Right forelimb (tissue), 1 donor: ENCODE measurements at places on chromosomes 3 and 15.

DNA sequence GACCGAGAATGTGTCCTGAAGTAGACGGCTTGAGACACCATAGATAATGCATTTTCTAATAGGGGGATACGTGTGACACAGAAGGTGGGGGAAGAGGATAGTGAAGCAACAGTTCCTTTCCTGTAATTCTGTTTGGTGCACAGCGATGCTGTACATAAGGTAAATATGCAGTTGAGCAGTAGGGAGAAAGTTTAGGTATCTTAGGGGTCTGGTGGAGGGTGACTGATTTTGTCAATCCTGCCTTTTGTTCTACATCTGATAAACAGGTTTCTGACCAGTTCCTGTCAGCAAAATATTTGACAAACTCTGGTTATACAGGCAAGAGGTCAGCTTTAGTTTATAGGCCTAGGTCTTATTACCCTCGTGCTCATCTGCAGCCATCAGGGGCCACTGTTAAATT is 71.3 kb downstream of the TRAK1 start:
- no peak for DNase-seq

DNA sequence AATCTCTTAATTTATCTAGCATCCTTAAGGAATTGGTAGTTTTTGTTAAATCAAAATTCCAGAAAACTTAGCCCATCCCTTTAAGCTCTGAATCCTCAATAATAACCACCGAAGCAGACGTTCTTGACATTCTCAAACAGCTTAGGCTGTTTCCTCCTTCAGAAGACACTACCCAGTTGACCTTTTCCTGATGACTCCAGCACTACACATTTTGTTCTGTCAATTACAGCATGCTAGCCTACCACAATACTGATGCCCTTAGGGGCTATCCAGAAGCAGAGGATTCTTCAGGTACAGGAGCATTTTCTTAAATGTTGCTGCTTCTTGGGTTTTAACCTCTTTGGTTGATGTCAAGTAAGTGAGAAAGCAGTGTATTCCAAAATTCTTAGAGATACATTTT is 33.4 kb downstream of the ETV5 start:
- no peak for DNase-seq

- no peak for DNase-seq
These were observed 60.5 kb upstream of the ACKR4 start for GRCh38 chr3:132536442-132537153.

DNA sequence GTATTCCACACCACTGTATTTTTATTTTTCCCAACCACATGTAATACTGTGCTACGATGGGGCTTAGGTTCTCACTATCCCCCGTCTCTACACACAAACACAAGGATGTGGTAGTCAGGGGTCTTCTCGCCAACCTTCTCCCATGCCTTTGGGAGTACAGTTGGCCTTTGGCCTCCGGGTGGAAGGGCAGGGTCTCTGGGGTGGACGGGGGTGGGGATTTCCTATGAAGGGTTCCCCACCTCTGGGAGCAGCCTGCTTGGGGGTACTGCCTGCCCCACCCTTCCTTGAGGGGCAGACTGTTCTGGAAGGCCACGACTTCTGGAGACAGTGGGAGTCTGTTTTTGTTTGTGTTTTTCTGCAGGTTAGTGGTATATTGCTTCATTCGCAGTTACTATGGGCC is 21.3 kb upstream of the RAD18 start:
- no peak for DNase-seq

DNA sequence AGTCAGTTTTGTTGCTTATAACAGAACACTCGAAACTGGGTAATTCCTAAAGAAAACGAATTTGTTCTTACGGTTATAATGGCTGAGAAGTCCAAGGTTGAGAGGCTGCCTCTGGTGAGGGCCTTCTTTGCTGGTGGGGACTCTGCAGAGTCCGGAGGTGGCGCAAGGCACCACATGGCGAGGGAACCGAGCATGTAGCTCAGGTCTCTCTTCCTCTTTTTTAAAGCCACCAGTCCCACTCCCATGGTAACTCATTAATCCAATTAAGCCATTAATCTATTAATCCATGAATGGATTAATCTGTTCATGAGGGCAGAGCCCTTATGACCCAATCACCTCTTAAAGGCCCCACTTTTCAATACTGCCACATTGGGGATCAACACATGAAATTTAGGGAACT is 50.0 kb downstream of the ROPN1B start:
- DNase-seq, result no peak

- no peak for DNase-seq
These were observed 2.5 kb upstream of the IFRD2 start for GRCh38 chr3:50294492-50295403.

- no peak for DNase-seq
These were observed 238.7 kb upstream of the TMCO5A start for GRCh38 chr15:37695719-37696118.

DNA sequence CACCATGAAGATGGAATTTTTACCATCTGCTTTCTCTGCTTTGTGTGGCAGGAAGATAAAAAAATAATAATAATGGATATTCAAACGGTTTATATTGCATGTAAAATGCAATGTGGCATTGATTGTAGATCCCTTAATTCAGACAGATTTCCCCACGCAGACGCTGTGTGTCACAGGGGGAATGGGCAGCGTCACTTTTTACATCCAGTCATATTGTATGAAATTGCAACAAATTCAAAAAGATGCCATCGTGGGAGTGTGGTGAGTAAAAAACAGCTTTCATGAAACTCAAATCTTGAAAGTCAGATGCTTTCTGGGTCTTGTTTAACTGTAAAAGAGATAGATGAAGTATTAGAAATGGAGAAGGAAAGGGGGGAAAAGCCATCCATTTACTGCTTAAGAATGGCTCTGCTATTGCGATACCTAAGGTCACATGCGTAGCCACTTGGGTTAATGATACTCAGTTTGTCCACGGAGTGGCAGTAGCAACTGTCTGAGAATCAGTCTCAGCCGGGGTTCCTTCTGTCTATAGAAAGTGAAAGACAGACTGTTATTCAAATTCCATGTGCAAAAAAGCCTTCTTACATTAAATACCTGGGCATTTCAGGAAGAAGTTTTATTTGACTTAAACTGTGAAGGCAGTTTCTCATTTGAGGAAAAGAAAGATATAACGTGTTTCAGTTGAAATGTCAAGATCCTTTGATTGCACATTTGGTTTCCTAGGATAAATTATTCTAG is 28.5 kb downstream of the BTD start:
- DNase-seq, result peak; percentile 71

- no peak for DNase-seq
These were observed 16.0 kb upstream of the ADIPOQ start for GRCh38 chr3:186826410-186826975.

GRCh38 chr3:47711596-47711995 is 70.1 kb downstream of the SMARCC1 start:
- no peak for DNase-seq

- DNase-seq, result no peak
These were observed 283.0 kb downstream of the UACA start for GRCh38 chr15:70480196-70480856.

DNA sequence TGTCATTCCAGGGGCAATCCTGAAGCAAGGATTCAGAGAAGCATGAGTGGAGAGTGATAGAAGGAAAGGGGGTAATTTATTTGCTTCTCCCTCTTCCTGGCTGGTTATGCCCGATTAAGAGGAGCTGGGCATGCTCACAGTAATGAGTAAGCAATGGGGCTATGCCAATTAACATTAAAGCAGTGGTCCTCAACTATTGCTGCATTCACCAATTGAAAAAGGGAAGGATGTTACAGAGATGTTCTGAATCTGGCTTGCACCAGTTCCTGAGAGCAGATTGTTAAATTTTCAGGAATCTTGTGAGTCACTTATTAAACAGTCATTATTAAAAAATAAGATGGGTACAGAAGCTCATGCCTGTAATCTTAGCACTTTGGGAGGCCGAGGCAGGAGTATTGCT is 85.9 kb upstream of the ZBTB20 start:
- DNase-seq, result no peak

GRCh38 chr3:67290438-67290837 is 292.3 kb downstream of the KBTBD8 start:
- no peak for DNase-seq

DNA sequence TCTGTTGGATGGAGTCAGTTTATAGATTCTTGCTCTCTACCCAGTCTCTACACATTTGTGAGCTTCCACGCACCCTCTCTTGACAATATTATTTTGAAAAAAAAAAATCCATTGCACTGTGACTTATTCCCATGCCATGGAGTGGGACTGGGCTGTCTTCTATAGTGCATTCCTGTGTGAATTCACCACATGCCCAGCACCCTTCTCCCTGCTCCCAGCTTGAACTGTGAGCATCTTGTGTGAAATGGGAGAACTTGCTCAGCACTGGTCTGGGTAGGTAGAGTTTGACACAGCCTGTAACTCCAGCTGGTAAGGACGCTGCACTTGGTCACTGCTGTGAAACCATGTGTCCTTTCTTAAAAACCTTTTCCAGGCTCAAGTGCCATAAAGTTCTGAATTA is 91.9 kb downstream of the ARNT2 start:
- DNase-seq, result no peak

DNA sequence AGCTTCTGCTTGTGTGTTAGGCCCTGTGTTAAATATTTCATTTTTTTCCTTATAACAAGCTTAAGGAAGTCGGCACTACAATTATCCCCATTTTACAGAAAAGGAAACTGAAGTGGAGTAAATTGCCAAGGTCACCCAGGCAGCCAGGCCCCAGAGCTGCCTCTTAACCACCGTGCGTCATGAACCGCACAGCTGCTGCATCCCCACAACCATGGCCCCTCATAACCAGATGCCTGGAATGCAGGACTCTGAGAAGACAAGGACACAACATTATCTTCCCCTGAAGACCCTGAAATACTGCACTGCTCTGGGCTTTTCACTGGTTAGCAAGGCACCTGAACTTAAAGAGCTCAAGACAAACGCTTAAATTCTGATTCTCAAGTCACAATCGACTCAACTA is 14.6 kb downstream of the LRIG1 start:
- no peak for DNase-seq

DNA sequence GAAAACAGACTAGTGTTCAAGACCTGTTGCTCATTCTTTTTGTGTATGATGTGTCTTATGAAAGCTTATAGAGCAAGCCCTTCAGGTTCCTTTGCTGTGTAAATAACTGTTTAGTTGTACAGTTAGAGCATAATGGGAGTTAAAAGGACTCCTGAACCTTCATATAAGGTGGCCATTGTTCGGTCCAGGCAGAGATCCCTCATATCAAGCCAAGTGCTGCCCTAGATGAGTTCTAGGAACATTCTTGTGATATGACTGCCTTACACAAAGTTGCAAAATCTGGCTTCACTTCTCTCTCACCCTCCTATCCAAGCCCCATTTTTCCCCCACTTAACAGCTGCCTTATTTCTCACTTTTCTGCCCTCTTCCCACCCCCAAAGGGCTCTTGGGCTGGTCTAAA is 26.9 kb downstream of the GYG1 start:
- no peak for DNase-seq

GRCh38 chr3:196988241-196989029 is 19.8 kb upstream of the PIGZ start:
- peak; percentile 34 for DNase-seq

GRCh38 chr3:170033489-170033888 is 4.3 kb upstream of the GPR160 start:
- DNase-seq, result no peak

DNA sequence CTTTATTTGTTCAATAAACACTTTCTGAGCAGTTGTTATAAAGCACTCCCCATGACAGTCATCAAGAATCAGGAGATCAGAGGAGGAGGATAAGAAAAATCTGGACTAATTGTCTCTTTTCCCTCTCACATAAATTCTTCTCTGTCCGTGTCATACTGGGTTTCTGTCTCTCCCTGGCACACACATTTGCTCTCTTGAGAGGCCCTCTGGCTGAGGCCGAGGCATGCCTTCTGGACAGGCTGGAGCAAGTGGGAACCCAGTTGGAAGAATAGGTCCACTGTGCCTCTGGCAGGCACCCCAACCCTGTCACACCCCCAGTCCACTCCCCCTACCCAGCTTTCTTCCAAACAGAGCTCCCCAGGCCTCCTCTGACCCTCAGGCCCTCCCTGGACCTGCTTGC is 315.8 kb downstream of the UACA start:
- DNase-seq, result no peak

GRCh38 chr15:63422891-63423590 is 41.4 kb upstream of the CA12 start:
- no peak for DNase-seq

DNA sequence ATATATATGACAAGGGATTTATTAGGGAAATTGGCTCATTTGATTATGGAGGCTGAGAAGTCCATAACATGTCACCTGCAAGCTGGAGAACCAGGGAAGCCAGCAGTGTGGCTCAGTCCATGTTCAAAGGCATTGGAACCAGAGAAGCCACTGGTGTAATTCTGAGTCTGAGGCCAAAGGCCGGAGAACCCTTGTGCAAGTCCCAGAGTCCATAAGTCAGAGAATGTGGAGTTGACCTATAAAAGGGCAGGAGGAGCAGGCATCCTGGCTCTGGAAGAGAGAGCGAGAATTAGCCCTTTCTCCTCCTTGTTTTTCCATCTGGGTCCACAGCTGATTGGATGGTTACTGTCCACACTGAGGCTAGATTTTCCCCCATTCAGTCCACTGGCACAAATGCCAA is 319.8 kb downstream of the IGSF11 start:
- DNase-seq, result no peak

DNA sequence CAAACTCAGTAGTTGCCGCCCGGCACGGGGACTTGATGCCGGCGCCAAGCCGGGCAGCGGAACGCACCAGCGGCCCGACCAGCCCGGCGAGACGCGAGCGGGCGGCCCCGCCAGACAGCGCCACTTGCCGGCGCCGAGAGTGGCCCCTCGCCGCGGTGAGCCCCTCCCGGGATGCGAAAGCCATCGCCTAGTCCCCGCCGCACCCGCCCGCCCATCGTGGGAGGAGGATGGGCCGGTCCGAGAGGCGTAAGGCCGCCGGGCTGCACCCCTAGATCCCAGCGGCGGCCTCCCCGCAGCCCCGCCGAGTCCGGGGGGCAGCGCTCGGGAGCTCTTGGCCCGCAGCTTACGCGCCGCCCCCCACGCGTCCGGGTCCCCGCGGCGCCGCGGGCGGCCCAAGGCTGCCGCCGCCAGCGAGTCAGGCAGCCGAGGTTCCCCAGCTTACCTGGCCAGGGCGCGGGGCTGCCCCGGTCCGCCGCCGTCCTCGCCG is 609 bp downstream of the GOLGA8A start:
- DNase-seq, result peak; percentile 74

DNA sequence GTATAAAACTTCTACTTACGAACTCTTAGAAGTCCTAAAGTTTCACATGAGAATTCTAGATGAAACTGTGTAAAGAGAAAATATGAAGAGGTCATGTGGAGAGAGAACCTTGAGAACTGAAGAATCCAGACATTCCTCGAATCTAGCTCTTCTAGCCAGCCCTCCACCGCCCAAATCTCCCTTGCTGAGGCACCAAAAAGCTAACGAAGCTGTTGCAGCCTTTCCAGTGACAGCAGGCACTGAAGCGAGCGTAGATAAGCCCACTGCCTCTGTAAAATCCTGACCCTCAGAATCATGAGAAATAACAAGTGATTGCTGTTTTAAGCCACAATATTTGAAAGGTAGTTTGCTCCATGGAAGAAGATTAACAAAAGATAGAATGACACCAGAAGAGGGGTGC is 134.0 kb downstream of the GOLGA6L6 start:
- no peak for DNase-seq

GRCh38 chr3:46468753-46469600 is 4.3 kb upstream of the LTF start:
- no peak for DNase-seq

- DNase-seq, result no peak
These were observed 14.4 kb upstream of the C3orf80 start for GRCh38 chr3:160210799-160211221.

GRCh38 chr3:189458528-189458927 is 172.7 kb upstream of the TP63 start:
- DNase-seq, result no peak
